ENCODE measurements at places on chromosomes 5 and 9.

- no peak for DNase-seq
These were observed 862.2 kb downstream of the DTWD2 start for GRCh38 chr5:118126159-118126558.

- DNase-seq = no peak
These were observed 87.0 kb downstream of the IARS1 start for GRCh38 chr9:92206488-92206887.

GRCh38 chr9:107919263-107919662 is 429.7 kb upstream of the KLF4 start:
- no peak for DNase-seq

- DNase-seq = no peak
These were observed 38.4 kb upstream of the RNF130 start for GRCh38 chr5:180109920-180110319.

GRCh38 chr5:124602925-124603650 is 143.4 kb downstream of the ZNF608 start:
- no peak for DNase-seq

- no peak for DNase-seq
These were observed 130.3 kb downstream of the PAX5 start for GRCh38 chr9:36903541-36904435.
